ENCODE measurements at places on chromosomes 4 and X.
A peak's percentile ranks its signal among the peaks of the same experiment; 100 is the strongest.

- H3K4me1 ChIP-seq: no peaks in the 10 kb centered on the region
- H3K36me3 ChIP-seq: peaks cover 75% of the 10 kb centered on the region
- no peaks in the 10 kb centered on the region for H3K27me3 ChIP-seq
- H3K4me3 ChIP-seq: no peak overlapping the region
- no peak overlapping the region for H3K27ac ChIP-seq
Observed at GRCh38 chr4:139514382-139515059, 41.5 kb downstream of the SETD7 start.

- no peaks in the 10 kb centered on the region for H3K4me1 ChIP-seq
- no peaks in the 10 kb centered on the region for H3K36me3 ChIP-seq
- no peaks in the 10 kb centered on the region for H3K27me3 ChIP-seq
- no peak overlapping the region for H3K4me3 ChIP-seq
- no peak for ATAC-seq
Observed at GRCh38 chrX:121128925-121129877, 81.8 kb downstream of the GLUD2 start.

DNA sequence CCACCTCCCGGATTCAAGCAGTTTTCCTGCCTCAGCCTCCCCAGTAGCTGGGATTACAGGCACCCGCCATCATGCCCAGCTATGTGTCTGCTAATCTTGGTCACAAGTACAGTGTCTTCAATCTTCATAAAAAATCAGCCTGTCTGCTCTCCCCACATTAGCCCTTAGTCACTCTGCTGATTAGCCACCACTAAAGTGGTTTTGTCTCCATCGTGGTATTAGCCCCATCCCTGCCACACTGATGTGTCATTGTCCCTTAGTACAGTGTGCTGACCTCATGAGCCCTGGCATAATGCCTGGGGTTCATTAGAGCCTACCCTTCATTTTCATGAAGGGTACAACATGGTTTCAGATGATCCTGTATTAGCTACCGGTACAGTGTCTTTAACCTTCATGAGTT is 49.9 kb downstream of the ZNF157 start:
- no peak for ATAC-seq
- H3K4me1 ChIP-seq: peaks cover 17% of the 10 kb centered on the region
- no peak overlapping the region for H3K4me3 ChIP-seq
- H3K27me3 ChIP-seq: no peaks in the 10 kb centered on the region
- H3K36me3 ChIP-seq: peaks cover 6% of the 10 kb centered on the region

GRCh38 chr4:15234856-15235126 is 193.0 kb upstream of the C1QTNF7 start:
- ATAC-seq: no peak
- H3K27me3 ChIP-seq: no peaks in the 10 kb centered on the region
- H3K4me1 ChIP-seq: peaks cover 19% of the 10 kb centered on the region

DNA sequence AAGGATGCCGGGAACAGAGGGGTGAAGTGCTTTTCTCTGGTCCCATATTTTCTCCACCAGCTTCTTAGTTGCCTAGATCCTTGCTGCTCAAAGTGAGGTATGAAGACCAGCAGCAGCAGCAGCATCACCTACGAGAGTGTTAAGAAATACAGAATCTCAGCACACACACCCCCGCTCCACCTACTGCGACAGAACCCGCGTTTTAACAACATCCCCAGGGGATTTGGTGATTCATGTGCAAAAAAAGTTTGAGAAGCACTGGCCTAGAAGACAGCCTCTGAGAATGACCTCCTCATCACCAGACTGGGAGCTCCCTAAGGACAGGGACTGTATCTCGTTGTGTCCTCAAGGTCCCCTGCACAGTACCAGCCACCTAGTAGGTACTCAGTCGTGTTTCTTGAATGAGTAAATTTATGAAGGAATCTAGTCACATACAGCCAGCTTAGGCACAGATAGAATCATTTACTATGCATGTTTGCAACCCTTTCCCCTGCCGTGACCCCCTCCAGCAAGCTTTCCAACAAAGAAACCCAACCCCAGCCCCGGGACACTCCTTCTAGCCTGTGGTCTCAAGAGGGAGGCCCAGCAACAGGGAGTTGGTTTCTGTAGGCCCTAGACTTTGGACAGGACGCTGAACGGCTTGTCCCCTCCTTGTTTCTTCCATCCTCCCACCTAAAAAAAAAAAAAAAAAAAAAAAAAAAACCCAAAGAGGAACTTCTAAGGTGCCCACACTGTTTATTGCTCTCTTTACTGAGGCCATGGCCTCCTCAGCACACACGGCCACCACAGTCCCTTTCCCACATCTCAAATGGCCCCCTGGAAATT is 21.5 kb downstream of the RTL5 start:
- no peak overlapping the region for H3K27ac ChIP-seq
- peaks cover 7% of the 10 kb centered on the region for H3K27me3 ChIP-seq
- no peaks in the 10 kb centered on the region for H3K36me3 ChIP-seq
- H3K4me1 ChIP-seq: peaks cover 11% of the 10 kb centered on the region
- H3K4me3 ChIP-seq: no peak overlapping the region

GRCh38 chr4:164221631-164222030 is 532.3 kb upstream of the SMIM31 start:
- H3K4me1 ChIP-seq: no peaks in the 10 kb centered on the region
- no peak for ATAC-seq
- H3K4me3 ChIP-seq: no peak overlapping the region
- no peaks in the 10 kb centered on the region for H3K36me3 ChIP-seq

GRCh38 chrX:47623540-47624027 is 3.9 kb upstream of the SYN1 start:
- peaks cover 55% of the 10 kb centered on the region for H3K27me3 ChIP-seq
- H3K27ac ChIP-seq: no peak overlapping the region
- peaks cover 19% of the 10 kb centered on the region for H3K36me3 ChIP-seq
- peaks cover 30% of the 10 kb centered on the region for H3K4me1 ChIP-seq

- H3K4me3 ChIP-seq: no peak overlapping the region
- no peaks in the 10 kb centered on the region for H3K27me3 ChIP-seq
- peak overlapping the region; percentile 74 for H3K27ac ChIP-seq
- peaks cover 28% of the 10 kb centered on the region for H3K4me1 ChIP-seq
Observed at GRCh38 chr4:169573889-169574288, 38.5 kb downstream of the NEK1 start.

DNA sequence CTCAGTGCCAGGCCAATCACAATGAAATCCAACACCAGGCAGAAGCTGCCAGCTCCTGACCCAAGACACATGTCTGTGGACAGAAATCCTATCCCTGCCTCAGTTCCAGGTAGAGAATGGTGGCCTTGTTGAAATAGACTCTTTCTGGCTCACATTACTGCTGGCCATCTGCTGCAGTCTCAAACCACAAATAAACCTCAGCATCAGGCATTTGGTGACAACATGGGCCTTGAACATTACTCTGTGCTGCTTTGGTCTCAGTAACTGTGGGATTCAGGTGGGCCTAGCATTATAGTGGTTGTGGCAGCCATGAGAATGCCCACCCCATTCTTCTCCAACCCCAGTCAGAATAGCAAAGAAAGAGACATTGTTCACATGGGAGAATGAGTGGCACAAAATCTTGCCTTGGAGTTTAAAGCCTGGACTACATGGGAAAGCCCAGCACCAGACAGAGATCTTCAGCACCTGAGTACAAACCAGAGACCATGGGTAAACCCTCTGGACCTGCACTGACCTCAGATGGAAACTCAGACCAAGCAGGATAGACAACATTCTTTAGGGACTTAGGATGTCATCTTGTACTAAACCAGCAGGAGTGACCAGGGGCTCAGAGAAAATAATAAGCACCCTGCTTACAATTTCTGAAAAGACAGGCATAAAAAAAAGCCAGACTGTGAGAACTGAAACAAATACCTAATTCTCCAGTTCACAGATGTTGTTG is 50.4 kb upstream of the TRAM1L1 start:
- H3K27me3 ChIP-seq: no peaks in the 10 kb centered on the region
- ATAC-seq: no peak
- no peaks in the 10 kb centered on the region for H3K4me1 ChIP-seq
- no peak overlapping the region for H3K27ac ChIP-seq

DNA sequence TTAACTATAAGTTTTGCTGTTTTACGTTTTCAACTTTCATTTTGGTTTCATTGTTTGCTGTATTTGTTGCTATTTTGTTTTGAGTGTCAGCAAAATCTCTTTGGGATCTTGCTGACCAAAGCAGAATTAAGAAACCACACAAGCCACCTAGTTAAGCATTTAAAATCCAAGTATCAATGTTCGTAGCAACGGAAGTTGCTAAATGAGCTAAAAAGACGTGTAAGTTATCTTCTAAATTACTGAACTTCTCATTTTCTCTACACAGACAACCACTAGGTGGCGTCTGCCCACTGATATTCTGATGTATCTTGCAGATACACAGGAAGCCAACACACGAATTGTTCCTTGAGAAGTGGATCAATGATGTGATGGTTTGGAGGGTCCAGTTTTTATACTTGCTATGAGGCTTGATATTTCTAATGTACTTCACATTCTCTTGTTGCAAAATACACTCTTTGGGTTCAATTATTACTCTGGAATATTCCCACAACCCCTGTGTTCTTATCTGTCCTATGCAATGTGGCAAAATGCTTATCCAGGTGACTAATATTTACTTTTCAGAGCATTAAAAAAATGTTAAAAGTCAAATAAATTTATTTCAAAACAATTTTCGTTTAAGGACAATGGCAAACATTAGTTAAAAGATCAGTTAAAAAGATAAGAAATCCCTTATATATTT is 250.5 kb downstream of the TECRL start:
- no peak overlapping the region for H3K27ac ChIP-seq
- H3K27me3 ChIP-seq: no peaks in the 10 kb centered on the region
- no peaks in the 10 kb centered on the region for H3K4me1 ChIP-seq
- ATAC-seq: no peak

- H3K4me1 ChIP-seq: no peaks in the 10 kb centered on the region
- H3K27ac ChIP-seq: no peak overlapping the region
- ATAC-seq: no peak
- H3K27me3 ChIP-seq: no peaks in the 10 kb centered on the region
- no peaks in the 10 kb centered on the region for H3K36me3 ChIP-seq
- H3K4me3 ChIP-seq: no peak overlapping the region
Observed at GRCh38 chr4:71570492-71570891, 213.4 kb downstream of the GC start.

DNA sequence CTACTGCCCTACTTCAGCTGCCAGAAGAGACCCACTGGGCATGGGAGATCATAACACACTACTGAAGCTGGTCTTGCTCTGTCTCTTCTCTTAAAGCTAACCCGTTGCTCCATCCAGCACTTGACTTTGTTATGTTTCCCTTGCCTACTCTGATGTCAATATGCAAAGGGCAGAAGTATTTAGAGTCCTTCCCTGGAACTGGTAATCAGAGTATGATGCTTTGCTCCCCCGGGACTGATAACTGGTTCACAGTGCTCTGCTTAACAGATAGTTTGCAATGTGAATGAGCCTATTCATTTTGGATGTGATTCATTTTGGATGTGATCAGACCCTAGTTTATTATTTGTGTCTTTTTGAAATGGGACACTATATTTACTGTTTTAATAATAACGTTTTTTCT is 12.3 kb upstream of the UCP1 start:
- peaks cover 8% of the 10 kb centered on the region for H3K4me1 ChIP-seq
- H3K36me3 ChIP-seq: no peaks in the 10 kb centered on the region
- H3K27ac ChIP-seq: no peak overlapping the region
- no peak overlapping the region for H3K4me3 ChIP-seq
- no peak for ATAC-seq

- no peaks in the 10 kb centered on the region for H3K4me1 ChIP-seq
- ATAC-seq: no peak
- no peak overlapping the region for H3K27ac ChIP-seq
- H3K27me3 ChIP-seq: no peaks in the 10 kb centered on the region
- H3K36me3 ChIP-seq: no peaks in the 10 kb centered on the region
- H3K4me3 ChIP-seq: no peak overlapping the region
Observed at GRCh38 chr4:21744046-21744445, 204.5 kb downstream of the KCNIP4 start.

All from stimulated activated memory B cell treated with anti-CD40 and anti-IgM and Interleukin-4, amounts not matched to agents 10 μg/mL and 1 μg/mL and 100 μg/mL, for 72 hours (primary cell).